NCI-H1105 (cell line): ENCODE measurements at places on chromosomes 6 and 20.

DNA sequence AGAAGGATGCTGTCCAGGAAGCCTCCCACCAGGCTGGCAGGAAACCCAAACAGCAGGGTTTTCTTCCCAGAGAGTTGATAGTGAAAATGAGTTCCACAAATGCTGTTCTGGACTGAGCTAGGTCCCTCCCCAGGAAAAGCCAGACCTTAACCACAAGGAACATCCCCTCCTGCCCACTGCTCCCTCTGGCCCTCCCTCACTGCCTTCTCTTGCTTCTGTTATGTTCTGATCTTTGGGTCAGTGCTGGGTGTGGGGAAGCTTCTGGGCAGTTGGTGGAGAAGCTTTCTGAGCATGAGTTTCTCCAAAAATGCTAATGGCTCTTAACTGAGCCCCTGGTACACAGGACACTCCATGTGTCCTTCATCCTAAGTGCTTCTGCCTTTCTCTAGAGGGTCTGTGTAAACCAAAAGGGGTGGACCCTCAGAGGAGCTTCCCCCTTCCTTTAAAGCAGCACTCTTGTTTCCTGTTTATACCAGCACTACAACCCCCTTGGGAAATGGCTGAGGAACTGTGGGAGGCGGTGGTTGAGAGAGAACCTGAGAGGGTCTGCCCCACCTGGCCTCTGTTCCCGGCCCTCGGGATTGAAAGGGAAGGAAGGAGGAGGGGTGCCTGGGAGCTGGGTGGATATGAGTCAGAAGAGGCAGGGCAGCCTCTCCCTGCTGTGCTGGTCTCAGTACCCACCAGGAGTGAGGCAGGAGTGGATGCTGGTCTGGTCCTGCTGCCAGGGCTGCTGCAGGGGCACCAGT lies 42.0 kb downstream of the CDS2 start:
- no peak for DNase-seq

- DNase-seq, result peak; percentile 52
Measured at GRCh38 chr20:48657426-48658197, 170.2 kb downstream of the PREX1 start.

GRCh38 chr20:11214256-11214840 lies 540.5 kb upstream of the JAG1 start:
- no peak for DNase-seq

DNA sequence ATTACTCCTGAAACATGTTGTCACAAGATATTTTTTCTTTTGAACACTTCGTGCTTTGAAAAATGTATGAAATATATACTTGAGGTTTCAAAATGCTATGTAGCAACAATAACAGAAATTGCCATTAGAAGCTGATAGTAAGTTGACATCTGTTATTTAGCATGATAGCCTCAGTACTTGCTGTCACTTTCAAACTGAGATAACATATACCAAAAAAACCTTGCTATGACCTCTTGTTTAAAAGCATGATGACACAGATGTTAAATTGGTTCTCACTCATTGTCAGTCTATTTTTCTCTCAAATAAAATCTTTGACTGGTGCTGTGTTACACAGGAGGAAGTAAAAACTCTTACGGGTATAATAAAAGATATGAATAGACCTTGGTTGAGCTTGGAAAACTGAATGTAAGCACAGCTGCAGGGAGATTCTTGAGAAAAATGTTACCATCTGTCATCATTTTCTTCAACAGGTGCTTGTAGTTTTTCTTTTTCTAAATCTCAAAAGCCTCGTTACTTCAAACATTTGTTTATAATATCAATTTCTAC lies 18.6 kb downstream of the MOXD1 start:
- no peak for DNase-seq

DNA sequence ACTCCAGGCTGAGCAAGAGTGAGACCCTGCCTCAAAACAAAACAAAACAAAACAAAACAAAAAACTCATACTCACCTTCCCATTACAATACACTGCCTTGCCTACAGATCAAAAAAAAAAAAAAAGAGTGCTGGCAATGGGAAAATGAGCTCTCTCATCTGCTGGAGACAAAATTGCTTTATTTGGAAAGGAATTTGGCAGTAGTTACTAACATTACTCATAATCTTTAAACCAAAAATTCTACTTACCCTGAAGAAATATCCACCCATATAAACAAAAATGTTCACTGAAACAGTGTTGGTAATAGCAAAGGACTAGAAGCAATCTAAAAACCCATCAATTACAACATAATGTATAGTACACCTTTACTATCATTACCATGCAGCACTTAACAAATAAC lies 120.4 kb downstream of the RNGTT start:
- DNase-seq, result no peak

GRCh38 chr6:156534594-156534993 lies 242.6 kb upstream of the ARID1B start:
- DNase-seq, result no peak

GRCh38 chr6:14903176-14904038 lies 342.5 kb upstream of the JARID2 start:
- no peak for DNase-seq

- DNase-seq, result no peak
Measured at GRCh38 chr6:90388395-90388794, 91.8 kb upstream of the BACH2 start.

DNA sequence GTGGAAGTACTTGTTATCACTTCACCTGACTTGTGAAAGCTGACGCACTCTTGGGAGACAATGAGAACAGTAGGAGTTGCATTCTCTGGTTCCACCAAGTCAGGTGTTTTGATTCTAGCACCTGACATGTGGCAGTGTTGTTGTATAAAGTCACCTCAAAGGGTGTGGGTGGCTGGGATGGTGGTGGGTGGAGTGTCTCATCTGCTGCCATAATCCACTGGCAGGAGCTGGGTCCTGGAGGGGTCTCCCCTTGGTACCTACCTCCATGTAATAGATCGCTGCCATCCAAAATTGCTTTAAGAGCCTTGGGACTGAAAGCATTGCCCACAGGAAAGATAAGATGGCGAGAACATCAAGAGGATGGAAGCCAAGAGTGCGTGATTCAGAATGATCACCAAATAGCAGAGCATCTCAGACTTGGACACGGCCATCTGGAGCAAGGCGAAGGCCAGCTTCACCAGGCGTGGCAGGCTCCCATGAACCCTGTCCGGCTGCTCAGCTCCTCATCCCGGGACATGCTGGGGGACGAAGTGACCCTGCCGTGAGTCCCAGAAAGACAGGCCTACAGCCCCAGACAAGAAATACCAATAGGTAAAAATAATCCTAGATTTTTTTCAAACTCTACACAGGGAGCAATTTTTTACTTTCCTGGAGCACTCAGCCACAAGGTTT lies 56.6 kb downstream of the NPEPL1 start:
- DNase-seq, result no peak

DNA sequence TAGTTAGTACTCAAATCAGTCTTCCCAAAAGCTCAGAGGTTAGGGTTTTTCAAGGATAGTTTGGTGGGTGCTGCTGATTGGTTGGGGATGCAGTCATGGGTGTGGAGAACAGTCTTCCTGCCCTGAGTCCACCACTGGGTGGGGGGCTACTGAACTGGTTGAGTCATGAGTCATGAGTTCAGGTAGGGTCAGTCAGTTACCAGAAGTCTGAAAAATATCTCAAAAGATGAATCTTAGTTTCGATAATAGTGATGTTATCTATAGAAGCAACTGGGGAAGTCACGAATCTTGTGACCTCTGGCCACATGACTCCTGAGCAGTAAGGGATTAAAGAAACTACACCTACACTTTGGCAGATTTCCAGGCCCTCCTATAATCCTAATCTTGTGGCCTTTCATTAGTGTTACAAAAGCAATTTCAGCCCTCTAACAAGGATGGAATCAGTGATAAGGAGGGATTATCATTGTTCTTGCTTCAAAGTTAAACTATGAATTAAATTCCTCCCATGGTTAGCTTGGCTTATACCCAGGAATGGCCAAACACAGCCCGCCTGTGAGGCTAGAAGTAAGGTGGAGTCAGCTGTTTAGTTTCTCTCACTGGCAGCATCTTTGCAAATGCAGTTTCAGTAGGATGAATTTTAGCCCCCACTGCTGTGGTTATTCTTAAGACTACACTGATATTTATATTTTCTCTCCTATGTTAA lies 33.3 kb upstream of the NKAIN2 start:
- no peak for DNase-seq

- DNase-seq, result no peak
Measured at GRCh38 chr6:148893481-148893880, 146.7 kb downstream of the UST start.

DNA sequence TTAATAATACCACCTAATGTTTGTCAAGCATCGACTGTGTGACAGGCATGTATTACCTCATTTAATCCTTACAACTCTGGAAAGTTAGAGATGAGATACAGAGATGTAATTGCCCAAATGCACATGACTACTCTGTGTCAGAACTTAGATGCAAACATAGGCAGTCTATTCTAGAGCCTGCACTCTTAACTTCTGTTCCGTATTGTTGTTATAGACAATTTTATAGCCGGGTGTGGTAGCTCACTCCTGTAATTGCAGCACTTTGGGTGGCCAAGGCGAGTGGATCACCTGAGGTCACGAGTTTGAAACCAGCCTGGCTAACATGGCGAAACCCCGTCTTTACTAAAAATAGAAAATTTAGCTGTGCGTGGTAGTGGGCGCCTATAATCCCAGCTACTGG lies 15.0 kb downstream of the IFT52 start:
- DNase-seq, result no peak

DNA sequence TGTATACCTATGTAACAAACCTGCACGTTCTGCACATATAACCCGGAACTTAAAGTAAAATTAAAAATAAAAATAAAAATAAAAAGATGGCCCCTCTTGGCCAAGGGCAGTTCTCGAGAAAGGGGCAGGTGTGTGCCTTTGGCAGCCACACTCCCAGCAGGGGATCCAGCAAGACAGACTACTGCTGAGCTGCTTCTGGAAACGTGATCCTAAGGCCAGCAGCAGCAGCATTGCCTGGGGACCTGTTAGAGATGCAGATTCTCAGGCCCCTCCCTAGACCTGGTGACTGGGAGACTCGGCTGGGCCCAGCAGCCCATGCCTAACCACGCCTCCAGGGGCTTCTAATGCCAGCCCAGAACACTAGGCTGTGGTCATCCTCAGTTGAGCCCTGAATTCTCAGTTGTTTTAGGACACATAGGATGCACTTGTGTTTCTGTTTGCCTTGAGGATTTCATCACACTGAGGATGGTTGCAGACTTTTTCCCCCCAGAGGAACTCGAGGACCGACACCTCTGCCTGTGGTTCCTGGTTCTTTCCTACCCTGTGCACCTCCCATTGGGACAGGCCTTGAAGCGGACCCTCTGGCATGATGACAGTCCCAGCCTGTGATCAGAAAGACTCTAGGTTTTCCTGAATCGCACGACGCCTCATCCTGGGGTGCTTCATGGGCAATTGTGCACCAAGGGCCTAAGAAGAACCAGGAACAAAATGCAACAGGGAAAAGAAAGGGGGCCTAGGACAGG lies 105.9 kb downstream of the TOX2 start:
- no peak for DNase-seq

DNA sequence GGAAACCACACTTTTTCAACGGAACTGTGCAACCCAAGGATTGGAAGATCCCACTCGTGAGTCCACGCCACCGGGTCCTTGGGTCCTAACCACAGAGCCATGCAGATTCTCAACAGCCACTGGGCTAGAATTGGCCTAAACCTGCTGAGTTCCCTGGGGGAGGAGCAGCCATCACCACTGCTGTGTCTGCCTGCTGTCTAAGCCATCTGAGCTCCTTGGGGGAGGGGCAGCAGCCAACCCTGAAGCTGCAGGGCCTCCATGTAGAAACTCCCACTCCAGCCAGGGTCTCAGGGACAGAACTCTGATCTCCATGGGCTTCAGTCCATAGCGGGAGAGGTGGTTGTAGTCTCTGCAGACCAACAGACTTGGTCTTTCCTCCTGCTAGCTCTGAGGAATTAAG lies 154.6 kb upstream of the VGLL2 start:
- no peak for DNase-seq

GRCh38 chr6:75368151-75368779 lies 83.7 kb upstream of the TMEM30A start:
- peak; percentile 27 for DNase-seq

GRCh38 chr20:20224806-20225205 lies 143.1 kb upstream of the INSM1 start:
- DNase-seq, result no peak

GRCh38 chr6:85044361-85044760 lies 280.0 kb upstream of the TBX18 start:
- DNase-seq, result no peak

- DNase-seq, result no peak
Measured at GRCh38 chr20:12775041-12775440, 233.7 kb upstream of the SPTLC3 start.

- no peak for DNase-seq
Measured at GRCh38 chr6:31060145-31060544, 49.9 kb downstream of the MUC22 start.

DNA sequence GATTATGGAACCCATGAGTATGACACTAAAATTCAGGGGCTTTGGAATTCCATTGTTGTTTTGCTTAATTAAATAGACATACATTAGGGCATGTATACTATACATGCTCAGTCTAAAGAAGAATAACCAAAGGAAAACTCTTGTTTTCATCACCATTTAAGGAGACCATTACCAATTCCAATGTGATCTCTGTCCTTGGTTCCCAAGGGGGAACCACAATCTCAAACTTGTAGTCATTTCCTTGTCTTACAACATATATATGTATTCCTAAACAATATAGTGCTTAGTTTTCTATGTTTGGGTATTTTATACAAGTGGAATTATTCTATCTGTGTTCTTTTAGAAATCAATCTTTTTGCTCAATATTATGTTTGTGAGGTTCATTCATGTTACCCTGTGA lies 49.2 kb downstream of the IL20RA start:
- no peak for DNase-seq

- peak; percentile 11 for DNase-seq
Measured at GRCh38 chr6:82178077-82178758, 69.3 kb downstream of the IBTK start.

GRCh38 chr20:59985164-59985563 lies 26.9 kb downstream of the CDH26 start:
- DNase-seq, result no peak

- DNase-seq, result no peak
Measured at GRCh38 chr20:25282796-25283195, 34.9 kb downstream of the PYGB start.

DNA sequence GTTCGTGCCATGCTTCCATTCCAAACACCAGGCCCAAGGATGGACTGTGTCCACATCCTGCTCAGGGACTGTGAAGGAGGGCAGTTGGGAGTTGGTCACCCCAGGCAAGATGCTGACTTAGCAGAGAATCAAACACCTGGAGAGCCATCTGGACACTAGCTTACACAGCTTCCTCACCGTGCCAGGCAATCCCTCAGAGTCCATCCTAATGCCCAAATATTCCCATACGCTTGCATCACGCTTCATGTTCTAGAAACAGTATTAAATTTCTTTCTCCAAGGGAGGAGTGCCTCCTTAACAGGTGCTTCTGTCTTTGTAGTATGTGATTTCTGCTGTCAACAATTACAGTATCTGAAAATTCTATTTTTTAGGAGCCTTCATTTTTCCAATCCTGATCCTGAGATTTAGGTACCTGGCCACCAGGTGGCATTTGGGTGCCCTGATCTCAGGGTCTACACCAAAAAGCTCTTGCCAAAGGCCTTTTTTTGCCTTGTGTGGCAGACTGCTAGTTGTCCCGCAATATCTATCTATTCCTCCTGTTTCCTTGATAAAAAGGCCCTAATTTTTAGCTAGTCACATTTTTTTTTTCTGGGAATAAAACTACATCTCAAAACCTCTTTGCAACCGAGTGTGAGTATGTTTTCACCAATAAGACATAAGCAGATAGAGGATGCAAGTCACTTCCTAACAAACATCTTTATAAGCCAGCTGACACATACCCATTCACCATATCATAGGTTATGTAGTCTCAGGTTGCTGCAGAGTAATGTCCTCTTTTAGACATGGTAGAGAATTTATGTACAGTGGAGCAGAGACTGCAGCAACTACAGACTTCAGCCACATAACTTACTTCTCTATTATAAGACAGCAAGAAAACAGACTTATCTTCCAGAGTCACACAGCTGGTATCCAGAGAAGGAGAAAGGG lies 85.0 kb downstream of the PREP start:
- DNase-seq, result peak; percentile 28
